NCI-H1930 (cell line): ENCODE measurements at places on chromosomes 12 and 14.

GRCh38 chr12:75738486-75738885, 227.1 kb upstream of the KRR1 start:
- DNase-seq = no peak

DNA sequence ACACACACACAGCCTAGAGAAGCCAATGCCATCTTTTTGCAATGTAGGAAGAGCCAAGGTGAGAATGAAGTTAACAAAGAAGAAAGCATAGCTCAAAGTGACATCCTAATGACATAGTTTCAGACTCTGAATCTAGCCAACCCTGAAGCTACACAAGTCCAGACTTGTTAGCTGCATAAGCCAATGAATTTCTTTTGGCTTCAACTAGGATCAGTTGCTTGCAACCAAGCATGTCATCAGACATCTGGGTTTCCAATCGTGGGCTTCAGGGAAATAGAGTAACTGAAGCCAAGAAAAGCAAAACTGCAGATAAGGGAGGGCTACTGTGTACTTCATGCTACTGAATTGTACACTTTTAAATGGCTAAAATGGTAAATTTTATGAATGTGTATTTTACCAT, 4.4 kb upstream of the GPHN start:
- no peak for DNase-seq

- no peak for DNase-seq
Measured at GRCh38 chr12:52221912-52222457, 11.1 kb upstream of the KRT7 start.

DNA sequence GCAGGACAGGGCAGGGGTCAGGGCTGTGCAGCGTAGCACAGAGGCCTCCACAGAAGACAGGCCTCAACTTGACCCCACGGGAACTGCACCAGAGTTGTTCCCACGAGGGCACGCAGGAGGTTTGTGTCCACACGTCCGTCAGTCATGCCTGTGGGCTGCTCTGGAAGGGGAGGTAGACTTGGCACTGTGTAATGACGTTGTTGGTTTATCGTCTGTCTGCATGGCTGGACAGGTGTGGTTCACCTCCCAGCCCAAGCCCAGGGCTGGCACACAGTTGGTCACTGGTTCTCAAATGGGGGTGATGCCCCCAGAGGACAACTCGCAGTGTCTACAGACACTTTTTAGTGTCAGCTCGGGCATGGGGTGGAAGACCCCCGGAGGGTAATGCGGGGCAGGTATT, 45.8 kb downstream of the CCNK start:
- DNase-seq = no peak

GRCh38 chr14:58815161-58815701, 177.5 kb downstream of the DACT1 start:
- no peak for DNase-seq

GRCh38 chr12:51195841-51196240, 22.0 kb downstream of the POU6F1 start:
- no peak for DNase-seq

DNA sequence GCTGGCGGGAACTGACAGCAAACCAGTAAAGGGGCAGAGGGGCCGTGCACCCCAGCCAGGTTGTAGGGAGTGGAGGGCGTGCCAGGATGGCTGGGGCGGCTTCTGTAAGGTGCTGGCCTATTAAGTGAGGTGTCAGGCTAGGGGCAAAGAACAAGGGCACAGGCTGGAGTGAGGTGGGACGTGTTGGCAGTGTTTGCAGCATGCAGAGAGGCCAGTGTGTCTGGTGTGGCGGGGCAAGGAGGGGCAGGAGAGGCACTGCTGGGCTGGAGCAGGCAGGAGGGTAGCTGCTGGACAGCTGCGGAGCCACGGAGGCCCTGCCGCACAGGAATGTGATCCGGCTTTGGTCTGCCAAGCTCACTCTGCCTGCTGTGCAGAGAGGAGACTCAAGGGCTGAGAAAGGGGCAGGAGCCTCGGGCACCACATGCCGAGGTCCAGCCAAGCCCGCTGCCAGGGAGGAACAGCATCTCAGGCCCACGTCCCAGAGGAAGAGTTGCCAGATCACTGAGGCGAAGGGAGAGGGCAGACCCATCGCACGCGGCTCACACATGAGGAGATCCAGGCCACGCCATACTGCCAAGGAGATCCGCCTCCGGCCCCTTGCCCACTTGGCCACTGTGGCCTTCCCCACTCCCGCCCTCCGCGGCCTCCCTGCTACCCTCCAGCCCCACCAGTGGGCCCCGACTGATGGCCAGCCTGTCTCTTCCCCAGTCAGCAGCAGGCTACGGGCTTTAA, 46.8 kb downstream of the AMN start:
- no peak for DNase-seq

DNA sequence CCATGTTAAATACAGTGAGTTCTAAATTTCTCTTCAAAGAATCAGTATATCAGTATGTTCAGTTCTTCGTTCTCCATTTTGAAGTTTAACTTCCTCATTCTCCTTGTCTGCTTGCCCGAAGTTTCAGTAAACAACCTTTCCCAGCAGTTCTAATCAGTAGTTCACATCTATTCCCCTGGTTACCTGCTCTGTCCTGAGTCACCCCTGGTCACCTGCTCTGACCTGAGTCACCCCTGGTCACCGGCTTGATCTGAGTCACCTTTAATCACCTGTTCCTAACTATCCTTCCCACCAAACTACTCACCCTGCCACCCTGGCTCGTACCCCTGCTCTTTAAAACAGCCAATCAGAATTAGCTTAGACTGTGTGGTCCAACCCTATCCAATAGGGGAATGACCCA, 9.4 kb upstream of the OR10G3 start:
- no peak for DNase-seq

DNA sequence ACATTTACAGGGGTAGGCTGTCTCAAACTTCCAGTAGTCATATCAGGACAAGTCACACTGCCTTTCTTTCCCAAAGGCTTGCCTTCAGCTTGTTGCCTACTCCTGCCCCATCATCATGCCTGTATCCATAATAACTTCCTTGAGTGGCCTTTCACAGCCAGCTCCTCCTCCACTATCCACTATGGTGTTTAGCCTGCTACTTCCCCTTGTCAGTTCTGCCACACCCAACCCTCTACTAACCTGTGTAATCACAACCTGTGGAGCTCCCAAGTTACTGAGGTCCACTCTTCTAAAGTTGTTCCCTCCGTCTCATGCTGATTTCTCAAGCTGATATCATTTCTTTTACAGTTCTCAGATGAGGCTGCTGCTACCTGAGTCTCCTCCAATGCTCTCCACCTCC, 159.9 kb downstream of the BMP4 start:
- no peak for DNase-seq

GRCh38 chr12:82758749-82759330, 72.1 kb downstream of the TMTC2 start:
- DNase-seq = no peak

DNA sequence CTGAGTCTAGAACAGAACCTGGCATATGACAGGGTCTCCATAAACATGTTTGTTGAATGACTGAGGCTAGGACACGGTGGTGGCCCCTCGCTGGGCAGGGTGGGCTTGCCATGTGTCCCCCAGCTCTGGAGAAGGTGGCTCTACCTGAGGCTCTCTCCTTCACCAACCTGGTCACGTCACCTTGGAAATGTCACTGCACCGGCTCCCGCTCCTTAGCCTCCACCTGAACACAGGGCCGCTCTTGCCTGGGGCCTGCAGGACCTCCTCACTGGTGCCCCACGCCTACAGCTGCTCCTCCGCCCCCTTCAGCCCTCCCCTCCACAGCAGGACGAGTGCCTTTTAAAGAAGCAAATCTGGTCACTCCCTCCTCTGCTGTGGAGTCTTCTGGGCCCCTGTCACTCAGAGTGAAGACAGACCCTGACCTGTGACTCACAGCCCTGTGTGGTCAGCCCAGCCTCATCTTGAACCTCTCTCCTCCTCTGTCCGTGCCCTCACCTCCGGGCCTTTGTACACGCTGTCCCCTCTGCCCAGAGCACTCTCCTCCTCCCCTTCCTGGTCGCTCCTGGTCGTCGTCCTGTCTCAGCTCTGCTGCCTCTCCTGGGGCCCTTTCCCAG, 81.0 kb downstream of the ADGRD1 start:
- no peak for DNase-seq

GRCh38 chr12:106179086-106179485, 40.3 kb upstream of the NUAK1 start:
- DNase-seq = peak; percentile 45

- DNase-seq = no peak
Measured at GRCh38 chr14:68568907-68569897, 223.7 kb downstream of the ZFP36L1 start.

- DNase-seq = no peak
Measured at GRCh38 chr14:24416932-24417619, 12.4 kb downstream of the CBLN3 start.

DNA sequence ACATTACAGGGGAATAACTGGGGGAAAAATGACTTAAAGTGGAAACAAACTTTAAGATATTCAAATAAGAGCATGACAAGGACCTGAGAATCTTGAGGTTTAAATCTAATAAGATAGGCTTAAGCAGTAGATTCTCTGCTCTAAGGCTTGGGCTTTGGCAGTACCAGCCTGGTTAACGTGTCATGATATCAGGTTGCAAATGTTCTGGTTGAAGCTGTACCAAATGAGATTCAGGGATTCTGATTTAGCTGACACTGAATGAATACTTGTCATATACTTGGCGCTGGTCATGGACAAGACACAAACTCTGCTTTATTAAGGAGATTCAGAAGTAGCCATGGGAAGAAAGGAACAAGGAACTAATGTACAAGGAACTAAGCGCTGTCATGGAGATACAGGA, 6.1 kb downstream of the TCP11L2 start:
- no peak for DNase-seq

DNA sequence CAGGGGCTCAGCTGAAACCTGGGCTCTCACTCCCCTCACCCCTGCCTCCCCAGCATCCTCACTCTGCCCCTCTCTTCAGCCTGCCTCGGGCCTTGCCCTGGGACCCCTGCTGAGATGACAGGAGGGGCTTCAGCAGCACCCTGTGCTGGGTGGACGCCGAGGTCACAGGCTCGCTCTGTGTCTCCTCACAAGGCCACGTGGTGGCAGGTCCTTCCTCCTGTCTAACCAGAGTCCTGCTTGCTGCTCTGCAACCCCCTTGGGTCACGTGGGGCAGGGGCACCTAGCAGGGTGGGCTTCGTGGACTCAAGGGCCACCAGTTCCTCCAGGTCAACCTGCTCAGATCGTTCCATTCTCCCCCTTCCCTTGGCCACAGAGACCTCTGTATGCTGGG, 90.4 kb downstream of the TMEM121 start:
- no peak for DNase-seq

GRCh38 chr14:77009014-77009413, 19.5 kb downstream of the IRF2BPL start:
- DNase-seq = no peak

DNA sequence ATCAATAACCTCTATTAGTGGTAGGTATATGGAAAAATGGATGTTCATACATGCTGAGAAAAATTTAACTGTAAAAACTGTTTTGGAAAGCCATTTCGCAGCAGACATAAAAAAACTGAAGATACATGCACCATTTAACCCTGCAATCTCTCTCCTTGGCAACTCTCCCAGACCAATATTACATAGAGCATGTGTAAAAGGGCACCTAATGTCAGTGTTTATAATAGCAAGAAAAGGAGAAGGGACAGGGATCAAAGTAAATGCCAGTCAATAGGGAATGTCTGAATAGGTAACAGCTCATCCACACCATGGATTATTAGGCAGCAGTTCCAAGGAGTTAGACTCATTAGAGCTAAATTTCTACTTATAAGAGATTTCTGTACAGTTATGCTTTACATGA, 77.2 kb downstream of the BTG1 start:
- no peak for DNase-seq

- DNase-seq = no peak
Measured at GRCh38 chr12:54413284-54414190, 5.5 kb downstream of the ITGA5 start.

DNA sequence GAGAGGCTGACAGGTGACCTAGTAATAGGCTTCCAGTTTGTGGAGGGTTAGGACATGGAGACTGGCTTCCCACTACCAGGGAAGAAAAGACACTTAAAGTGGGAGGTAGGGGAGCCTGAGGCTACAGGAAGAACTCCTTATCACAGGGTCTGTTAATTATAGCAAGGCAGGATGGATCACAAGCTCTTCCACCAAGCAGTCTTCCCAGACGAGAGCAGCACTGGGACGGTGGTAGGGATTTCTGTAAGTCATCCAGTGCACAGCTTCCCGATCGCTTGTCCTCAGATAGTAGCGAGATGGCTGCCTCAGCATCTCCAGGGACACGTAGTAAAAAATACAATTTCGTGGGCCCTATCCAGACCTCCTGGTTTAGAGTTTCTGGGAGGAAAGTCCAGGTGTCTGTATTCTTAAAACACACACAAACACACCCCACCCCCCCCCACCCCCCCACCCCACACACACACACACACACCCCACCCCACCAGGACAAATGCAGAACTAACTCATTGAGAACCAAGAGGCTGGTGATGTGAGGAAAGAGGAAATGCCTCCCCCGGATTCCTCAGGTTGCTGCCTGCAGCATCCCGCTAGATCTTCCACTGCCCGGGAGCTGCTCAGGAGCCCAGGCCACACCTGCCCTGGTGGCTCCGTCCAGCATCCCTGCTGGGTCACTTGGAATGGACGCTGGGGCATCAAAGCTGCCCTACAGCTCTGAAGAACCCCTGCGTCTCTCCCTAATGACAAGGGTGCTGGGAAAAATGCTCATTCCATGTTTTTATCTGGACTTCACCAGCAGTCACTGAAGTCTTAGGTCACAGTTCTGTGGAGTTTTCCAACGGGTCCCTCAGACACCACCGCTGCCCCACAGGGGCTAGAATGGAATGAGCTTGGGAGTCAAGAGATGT, 307.2 kb downstream of the CACNA1C start:
- DNase-seq = no peak

GRCh38 chr12:71216725-71217579, 59.2 kb upstream of the TSPAN8 start:
- no peak for DNase-seq

GRCh38 chr14:64407329-64407728, 19.2 kb downstream of the MTHFD1 start:
- DNase-seq = no peak

- DNase-seq = no peak
Measured at GRCh38 chr12:16949371-16949770, 343.4 kb upstream of the LMO3 start.

GRCh38 chr14:97061198-97061597, 264.0 kb downstream of the VRK1 start:
- no peak for DNase-seq

DNA sequence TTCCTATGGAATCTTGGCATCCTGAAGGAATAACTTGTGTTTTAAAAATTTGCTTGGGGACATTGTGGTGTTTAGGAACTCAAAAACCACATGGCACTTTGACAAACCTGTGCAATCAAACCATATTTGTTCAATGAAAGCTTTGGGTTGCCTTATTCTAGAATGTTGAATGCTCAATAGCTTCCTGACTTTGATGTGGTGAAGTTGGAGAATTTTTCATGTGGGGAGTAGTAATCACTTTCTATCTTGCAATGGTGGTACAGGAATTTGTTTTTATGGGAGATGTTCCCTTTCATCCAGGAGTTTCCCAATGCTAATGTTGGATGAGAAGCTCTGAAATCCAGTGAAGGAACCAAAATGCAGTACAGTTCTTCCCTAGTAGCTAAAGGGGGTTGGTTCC, 42.2 kb upstream of the LDHB start:
- DNase-seq = no peak

DNA sequence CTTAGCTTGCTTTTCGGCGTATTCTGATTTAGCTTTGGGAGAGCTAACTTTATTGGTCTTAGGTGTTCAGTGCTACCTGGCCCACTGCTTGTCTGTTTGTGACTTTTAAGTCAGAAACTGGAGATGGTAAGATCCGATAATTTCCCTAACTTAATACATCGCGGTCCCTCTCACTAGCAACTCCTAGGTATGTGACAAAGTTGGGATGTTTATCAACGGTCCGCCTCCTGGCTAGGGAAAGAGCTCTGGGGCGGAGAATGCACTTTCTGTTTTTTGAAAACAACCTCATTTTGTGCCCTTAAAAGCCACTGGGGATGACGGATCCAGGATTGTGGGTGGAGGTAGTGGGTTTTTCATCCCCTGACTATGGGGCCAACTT, 1.2 kb downstream of the CDKN1B start:
- DNase-seq = no peak
